ENCODE measurements at places on chromosomes 1 and 21.
A peak's percentile ranks its signal among the peaks of the same experiment; 100 is the strongest.

- no peak for DNase-seq
Measured at GRCh38 chr1:241857131-241857530, 9.1 kb downstream of the EXO1 start.

DNA sequence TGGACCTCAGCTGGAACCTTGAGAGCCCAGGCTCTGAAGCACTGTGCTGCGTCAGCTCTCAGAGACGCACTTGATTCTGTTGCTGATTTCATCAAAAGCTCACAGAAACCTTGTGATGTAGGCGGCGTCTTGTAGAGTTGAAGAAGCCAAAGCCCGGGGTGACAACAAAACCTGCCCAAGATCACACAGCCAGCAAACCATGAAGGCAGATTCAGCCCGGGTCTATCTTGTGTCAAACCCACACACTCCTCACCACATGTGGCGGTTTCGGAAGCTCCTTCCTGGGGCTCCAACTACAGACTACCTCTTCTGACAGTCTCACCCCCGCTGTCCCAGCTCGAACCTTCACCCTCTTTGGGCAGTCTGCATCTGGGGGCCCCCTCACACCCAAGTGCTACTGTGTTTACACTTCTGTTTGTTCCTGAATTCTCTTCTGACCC lies 50.4 kb downstream of the TENT5C start:
- no peak for DNase-seq

GRCh38 chr1:3136532-3136931 lies 67.5 kb downstream of the PRDM16 start:
- DNase-seq: no peak

DNA sequence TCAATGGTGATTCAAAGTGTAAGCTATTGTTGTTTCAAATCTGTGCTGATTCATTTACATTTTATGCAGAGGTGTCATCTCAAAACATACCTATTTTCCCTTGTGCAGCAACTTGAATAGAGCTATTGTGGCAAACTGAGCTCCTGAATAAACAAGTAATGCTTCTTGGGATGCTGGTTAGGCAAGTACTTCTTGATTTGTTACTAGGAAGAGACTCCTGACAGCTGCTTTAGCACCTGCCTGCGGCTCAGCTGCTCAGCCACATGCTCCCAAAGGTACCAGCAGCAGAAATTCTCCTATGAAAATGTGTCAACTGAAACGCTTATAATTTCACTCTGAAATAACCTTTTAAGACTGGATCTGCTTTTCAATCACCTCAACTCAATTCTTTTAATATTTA lies 352.3 kb downstream of the RYR2 start:
- DNase-seq: no peak

GRCh38 chr1:67957066-67957465 lies 93.4 kb downstream of the DIRAS3 start:
- DNase-seq: no peak

DNA sequence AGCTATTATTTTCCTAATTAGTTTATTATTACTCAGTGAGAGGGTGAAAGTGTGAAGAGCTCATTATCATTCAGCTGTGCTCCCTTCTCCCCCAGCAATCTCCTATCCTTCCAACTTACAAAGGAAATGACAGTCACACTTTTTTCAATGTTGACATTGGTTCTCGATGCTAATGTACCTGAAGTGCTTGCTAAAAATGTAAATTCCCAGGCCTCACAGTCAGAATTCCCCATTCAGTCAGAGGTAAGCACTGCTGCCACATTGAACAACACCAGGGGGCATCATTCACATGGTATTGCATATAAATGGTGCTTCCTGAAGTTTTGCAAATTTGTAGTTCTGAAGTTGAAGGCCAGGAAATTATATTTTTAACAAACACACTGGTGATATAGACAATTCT lies 132.7 kb upstream of the FOXD3 start:
- DNase-seq: peak; percentile 57

DNA sequence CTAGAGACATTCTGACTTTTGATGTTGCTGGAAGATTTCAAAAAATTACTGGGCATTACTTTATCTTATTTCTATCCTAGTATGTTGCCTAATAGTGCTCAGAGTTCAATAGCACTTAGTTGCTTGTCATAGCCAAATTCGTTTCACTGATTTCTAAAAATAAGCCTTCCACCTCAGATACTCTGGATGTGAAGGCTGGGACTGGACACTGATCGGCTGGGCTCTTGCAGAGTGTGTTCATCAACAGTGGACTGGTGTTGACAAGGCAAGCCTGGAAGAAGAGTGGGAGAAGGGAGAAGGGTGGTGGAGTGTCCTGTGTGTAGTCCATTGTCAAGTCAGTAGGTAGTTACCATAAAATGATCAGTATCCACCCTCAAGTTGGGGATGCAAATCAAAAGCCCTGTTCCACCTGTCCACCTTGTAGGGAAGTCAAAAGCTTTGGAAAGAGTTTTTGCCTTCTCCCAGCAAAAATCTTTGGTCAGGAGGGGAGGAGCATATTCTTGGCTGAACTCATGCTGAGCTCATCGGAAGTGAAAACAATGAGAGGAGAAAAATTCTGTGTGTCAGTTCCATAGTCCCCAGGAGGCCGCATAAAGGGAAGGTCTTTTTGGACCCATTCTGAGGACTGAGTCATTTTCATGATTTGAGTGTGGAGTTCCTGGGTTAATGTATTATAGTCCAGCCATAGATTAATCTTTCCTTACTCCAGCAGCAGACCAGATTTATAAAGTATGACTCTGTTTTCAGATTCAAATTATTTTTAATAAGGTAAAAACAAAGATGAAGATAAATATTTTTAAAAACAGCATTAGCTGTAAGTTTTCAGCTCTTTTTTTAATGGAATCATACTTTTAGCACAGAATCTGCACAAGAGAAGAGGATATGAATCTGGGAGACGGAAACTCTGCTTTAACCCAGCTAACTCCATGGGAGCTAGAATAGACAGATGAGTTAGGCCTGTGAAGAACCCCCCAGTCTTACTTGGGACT lies 99.5 kb upstream of the BMP8A start:
- no peak for DNase-seq

DNA sequence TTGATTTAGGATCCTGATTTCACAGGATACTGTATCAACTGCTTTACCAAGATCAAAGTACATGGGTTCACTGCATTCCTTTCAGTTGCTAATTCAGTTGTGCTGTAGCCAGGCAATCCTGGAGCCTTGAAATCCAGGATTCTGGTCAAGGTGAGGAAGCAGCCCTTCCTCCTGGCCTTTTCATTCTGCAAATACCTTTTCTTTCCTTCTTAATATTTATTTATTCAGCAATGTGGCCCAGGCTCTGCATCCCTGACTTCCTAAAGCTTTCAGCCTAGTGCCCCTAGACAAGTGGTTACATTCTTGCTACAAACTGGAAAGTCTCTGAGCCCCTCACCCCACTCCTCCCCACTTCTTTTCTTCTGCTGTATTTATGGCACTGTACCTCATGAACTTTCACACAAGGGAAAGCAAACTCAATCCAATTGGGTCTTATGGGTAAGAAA lies 16.2 kb downstream of the LRRC8D start:
- DNase-seq: no peak

DNA sequence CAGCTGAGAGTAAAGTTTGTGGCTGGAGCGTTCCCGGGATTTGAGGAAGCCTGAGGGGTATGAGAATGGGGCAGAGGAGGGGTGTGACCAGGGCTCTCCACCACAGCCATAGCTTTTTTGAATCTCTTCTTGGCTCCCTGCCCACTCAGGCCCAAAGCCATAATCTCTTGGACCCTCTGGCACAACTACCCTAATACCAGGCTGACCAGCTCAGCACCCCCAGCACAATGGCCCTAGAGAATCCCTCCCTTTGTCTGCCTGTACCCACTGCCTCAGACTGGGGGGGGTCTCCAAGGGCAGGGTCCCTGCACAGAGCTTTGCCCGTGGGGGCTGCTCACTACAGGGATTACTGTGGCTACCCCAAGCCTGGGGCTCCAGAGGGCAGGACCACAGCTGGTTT lies 7.5 kb downstream of the DENND4B start:
- DNase-seq: no peak

GRCh38 chr1:229159668-229160544 lies 111.0 kb upstream of the RAB4A start:
- DNase-seq: no peak

DNA sequence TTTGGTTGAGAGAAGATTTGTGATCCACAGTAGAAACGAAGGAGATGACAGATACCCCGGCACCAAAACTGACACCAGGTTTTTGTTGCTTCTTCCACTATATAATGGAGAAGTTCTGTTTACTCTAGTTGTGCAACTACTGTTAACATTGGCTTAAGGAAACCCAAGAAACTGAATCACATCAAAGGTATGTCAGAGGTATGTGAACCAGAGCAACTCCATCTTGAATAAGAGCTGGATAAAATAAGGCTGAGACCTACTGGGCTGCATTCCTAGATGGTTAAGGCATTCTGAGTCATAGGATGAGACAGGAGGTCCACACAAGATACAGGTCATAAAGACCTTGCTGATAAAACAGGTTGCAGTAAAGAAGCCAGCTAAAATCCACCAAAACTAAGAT lies 173.7 kb upstream of the CAMK1G start:
- no peak for DNase-seq

DNA sequence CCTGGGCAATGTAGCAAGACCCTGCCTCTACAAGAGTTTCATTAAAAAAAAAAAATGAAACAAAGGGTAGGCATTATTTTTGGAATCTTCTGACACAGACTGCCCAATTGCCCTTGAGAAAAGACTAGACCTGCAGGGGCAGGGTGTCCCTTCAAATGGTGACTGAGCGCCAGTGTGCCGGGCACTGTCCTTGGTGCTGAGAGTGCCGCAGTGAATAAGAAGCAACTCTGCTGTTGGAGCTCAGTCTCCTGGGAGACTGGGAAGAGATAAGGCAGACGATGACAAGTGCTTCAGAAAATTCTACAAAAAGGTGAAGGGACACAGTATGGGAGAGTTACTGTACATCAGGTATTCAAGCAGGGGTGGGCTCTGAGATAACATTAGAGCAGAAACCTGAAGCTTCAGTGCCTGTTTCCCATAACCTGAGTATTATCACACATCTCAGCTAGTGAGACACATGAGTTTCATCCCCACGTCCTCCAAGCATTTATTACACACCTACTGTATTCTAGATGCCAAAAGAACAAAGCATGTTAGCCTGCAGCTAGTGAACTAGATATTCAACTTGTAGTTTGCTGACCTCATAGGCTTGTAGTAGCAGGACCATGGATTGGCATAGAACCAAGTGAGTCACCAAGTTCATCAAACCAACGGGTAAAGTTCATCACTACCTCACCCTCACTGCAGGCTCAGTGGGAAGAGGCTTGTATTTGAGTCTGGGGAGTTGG lies 18.4 kb upstream of the RPL11 start:
- DNase-seq: peak; percentile 74

DNA sequence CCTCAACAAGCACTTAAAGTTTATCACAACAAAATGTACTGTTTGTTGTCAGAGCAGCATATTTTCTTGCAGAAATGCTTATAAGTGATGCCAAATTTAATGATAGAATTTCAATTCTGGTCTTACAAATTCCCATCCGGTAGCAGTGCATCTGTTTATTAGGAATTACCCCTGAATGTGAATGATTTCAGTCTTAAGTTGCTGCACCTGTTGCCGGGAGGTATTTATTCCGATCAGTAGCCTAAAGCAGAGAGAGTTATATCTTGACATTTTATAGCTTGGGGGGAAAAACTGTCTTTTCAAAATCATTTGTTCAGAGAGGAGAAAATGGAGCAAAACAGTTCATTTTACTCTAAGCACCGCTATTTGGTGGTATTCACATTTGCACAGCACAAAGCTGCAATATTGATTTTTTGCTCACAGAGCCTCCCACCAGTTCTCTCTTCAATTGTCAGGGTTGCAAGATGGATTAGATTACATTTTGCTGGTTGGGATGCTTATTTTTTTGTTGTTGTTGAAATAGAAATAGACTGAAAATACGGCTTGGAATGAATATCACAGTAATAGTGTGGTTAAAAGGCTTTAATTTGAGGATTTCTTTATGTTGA lies 98.6 kb downstream of the ADGRL2 start:
- DNase-seq: no peak

GRCh38 chr1:3939242-3940080 lies 39.4 kb upstream of the C1orf174 start:
- DNase-seq: no peak

DNA sequence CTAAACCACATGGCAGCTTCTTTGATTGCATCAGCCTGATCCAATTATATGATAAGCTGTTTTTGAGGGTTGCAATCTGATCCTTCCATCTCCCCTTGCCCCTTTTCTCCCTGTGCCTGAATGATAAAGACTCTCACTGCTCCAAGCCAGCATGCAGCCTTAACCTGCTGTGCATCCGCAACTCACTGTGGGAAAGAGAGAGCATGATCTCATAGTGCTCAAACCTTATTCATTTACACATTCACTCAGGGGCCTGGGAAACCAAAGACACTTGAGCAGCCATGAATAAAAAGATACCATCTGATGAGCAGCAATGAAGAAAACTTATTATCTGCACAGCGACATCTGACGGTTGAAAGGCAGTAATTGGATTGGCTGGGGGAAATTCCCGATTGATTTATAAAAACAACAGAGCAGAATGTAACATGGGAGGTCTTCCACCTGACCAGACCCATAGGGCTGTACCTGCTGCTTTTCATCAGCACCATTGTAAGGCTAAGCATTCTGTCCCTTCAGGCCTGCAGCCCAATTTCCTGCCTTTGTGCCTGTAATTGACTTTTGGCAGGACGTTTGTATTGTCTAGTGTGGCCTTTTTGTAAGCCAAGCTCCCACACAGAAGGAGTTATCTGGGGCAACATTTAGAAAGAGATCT lies 62.5 kb downstream of the KIAA0040 start:
- peak; percentile 12 for DNase-seq

DNA sequence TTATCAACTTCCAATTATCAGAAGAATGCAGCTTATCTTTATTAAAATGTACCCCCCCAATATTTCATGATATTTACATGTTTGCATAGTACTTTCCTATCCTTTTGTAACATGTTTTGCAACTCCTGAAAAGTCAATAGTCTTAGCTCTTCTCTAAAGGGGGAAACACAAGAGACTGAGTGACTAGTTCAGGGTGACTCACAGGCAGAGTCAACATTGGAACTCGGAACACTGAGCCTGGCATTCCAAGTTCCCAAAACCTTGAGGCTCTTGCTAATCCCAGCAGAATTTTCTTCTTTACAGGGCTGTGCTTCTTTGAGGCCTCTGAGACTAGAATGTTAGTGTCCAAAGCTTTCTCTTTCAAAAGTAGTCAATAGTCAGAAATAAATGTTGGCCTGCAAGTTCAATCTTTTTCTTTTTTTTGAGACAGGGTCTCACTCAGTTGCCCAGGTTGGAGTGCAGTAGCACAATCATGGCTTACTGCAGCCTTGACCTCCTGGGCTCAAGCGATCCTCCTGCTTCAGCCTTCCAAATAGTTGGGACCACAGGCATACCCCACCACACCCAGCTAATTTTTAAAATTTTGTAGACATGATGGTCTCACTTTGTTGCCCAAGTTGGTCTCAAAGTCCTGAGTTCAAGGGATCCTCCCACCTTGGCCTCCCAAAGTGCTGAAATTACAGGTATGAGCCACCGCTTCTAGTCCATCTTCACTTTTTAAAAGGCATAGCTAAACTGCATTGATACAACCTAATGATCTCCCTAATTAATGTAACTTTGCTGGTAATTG lies 37.5 kb downstream of the ZNF281 start:
- no peak for DNase-seq

- no peak for DNase-seq
Measured at GRCh38 chr1:180773210-180773865, 139.4 kb upstream of the KIAA1614 start.
